Activated T-cell treated with anti-CD3 and anti-CD28 coated beads for 1 hour (primary cell): ENCODE measurements at places on chromosomes 1 and 21.
A peak's percentile ranks its signal among the peaks of the same experiment; 100 is the strongest.

- no peak for DNase-seq
These were observed 11.7 kb downstream of the GPR161 start for GRCh38 chr1:168125051-168125450.

DNA sequence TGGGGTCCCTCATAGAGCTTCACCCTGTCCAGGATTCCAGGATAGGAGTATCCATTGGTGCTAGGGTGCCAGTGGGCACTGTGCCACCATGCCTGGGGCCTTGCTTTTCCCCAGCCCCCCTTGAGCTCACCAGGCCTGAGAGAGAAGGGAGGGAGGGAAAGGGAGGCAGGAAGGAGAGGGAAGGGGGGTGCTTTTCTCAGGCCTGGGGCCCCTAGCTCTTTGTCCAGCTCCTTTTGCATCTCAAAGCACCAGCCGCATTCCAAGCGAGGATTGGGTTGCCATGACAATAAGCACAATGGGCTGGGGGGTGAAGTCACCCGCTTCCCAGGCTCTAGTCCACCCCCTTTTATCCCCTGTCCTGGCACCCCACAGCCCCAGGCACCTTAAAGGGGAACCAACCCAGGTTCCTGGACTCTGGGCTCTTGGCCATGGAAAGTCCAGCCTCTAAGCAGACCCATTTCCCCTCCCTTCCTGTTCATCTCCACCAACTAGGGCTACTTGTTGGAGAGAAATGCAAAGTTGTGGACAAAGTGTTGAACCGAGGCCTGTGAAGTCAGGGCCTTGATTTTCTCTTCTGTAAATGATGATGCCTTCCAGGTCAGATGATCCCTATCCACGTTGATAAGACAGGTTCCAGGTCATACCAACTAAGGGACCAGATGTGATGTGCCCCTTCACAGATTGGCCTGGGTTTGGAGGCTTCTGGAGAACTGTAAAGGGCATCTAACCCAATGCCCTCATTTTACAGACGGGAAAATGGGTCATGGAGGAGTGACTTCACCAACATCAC lies 11.4 kb downstream of the THBS3 start:
- no peak for DNase-seq

DNA sequence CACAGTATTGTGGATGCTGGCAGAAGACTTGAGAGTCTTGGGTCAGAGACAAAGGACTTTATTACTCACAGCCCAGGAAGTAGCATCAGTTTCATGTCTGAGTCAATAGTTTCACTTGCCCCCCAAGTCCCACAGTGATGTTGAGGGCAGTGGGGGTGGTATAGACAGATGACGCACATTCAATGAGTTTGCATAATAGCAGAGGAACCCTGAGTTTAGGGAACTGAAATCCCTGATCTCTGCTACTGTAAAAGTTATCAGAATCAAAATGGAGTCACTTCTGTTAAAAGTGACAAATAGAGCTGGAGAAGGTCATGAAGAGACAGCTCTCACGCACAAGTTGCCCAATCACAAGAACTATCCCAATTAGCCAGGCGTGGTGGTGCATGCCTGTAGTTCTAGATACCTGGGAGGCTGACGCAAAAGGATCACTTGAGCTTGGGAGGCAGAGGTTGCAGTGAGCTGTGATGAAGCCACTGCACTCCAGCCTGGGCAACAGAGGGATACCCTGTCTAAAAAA lies 11.5 kb upstream of the HCRTR1 start:
- DNase-seq = no peak

- peak; percentile 71 for DNase-seq
These were observed 61.8 kb downstream of the ITPKB start for GRCh38 chr1:226677027-226678020.

GRCh38 chr1:115655306-115655663 lies 13.5 kb downstream of the VANGL1 start:
- DNase-seq = no peak

DNA sequence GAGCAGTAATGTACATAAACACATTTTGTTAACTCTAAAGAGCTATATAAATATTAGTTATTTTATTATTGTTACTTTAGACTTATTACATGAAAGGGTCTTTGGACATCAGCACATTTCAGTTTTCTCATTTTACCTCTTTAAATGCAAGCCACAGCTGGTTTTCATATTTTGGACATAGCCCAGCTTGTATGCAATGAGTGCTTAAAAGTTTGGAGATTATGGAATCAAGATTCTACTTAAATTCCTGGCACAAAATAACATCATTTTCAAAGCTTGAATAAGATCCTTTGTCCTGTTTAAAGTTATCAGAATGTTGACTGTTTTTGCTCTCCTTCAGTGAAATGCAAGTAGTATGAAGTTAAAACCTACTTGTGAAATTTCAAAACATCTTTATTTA lies 15.5 kb upstream of the LEPR start:
- DNase-seq = no peak

DNA sequence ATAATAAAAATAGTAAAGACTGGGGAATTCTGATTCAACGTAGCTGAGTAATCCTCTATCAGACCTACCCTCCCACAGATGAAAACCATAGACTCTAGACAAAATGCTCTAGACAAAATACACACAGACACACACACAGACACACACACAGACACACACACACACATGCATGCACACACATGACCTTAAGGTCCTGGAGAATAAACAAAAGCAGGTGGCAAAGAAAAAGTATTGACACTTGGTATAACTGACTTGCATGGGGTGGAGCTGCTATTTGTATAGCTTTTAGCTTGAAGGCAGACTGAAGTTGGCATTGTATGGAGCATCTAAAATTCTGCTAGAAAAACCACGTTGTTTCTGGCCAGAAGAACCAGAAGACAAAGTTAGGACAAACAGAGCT lies 29.3 kb downstream of the C1orf141 start:
- DNase-seq = no peak

- no peak for DNase-seq
These were observed 1.2 kb upstream of the ALDH9A1 start for GRCh38 chr1:165699577-165699976.

DNA sequence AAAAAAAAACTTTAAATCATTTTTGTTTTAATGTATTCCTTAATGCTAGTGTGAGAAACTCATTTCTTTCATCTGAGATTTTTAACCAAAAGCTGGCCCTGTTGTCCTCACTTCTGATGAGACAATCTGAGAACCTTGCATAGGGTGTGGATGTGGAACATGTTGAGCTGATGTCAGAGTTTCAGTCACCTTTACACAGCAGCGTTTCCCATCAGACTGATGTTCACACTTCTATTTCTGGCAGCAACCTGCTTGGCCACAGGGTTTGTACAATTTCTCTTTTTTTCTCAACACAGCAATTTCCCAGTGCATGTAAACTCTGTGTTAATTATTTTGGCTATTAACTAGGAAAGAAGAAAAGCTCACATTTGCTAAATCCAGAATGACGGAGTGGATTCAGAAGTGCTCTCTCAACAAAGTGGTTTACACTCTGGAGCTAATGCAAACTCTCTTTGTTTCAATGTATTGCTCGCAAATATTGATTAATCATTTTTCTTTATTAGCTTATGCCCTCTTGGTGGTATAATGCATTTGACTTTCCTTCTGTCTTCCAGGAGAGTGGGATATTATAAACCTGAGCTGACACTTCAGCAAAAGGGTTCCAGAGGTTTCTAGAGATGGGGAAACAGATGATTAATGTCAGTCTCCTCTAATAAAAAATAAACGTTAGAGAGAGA lies 70.5 kb upstream of the HSPA13 start:
- no peak for DNase-seq

DNA sequence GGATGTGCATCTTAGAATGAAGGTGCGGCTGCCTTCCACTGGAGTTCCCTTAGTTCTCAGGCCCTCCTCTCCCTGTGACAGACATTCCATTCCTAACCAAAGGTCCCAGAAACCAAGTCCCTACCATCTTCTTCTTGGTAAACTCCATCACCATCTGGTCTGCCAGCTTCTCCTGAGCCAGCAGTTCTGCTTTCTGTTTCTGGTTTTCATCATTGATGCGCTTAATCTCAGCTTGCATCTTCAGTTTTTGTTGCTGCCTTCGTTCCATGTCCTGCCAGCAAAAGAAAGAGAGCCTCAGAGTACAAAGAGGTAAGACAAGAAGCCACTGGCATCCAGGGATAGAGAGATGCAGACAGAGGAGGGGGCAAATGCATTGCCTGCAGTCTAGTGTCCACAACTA lies 18.0 kb upstream of the VSIG8 start:
- no peak for DNase-seq

GRCh38 chr1:51549016-51549619 lies 30.1 kb upstream of the EPS15 start:
- DNase-seq = no peak

- DNase-seq = no peak
These were observed 49.8 kb downstream of the TPR start for GRCh38 chr1:186325239-186325638.

DNA sequence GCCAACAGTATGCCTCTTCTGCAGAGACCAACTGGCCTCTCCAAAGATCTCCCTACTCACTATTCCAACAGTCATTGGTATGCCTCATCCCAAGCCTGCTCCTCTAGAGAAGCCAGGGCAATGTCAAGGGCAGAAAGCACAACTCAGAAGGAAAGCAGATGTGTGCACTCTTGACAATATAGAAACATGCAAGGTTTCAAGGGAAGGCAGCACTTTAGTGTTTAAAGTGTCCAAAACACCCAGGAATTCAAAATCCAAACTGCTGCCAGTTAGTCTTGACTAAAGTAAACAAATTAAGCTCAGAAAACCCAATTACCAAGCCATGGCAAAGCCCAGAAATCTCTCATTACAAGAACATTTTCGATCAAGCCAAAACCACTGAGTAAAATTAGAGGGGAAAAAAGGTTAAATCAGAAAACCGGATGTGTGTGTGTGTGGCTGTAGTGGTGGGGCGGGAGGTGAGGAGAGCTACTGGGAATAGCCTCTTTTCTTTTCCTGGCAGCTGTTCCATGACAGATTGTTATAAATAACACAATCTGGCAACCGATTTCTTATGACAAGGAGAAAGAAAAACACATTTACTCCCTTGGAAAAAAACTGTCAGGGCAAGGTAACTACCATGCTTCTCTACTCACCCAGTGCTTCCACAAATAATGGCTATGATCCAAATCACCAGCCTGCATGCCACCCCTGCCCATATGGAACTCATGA lies 39.2 kb downstream of the EIF2B3 start:
- no peak for DNase-seq

- no peak for DNase-seq
These were observed 18.5 kb downstream of the MORN1 start for GRCh38 chr1:2372551-2373490.

GRCh38 chr1:176785056-176785455 lies 322.1 kb downstream of the PAPPA2 start:
- DNase-seq = no peak

GRCh38 chr1:175511496-175511895 lies 231.9 kb downstream of the TNR start:
- no peak for DNase-seq

DNA sequence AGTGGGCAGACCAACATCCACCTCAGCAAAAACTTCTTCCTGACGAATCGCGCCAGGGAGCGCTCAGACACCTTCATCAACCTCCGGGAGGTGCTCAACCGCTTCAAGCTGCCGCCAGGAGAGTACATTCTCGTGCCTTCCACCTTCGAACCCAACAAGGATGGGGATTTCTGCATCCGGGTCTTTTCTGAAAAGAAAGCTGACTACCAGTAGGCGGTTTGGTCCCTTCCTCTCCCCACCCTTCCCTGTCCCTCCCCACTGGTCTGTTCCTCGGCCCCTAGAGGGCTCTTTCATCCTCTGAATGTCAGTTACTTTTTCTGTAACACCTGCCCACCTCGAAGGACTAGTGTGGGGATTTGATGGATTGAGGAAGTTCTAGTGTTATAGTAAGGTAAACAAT lies 46.9 kb downstream of the CAPN2 start:
- no peak for DNase-seq

GRCh38 chr1:47655521-47656300 lies 217.9 kb downstream of the FOXD2 start:
- DNase-seq = no peak

DNA sequence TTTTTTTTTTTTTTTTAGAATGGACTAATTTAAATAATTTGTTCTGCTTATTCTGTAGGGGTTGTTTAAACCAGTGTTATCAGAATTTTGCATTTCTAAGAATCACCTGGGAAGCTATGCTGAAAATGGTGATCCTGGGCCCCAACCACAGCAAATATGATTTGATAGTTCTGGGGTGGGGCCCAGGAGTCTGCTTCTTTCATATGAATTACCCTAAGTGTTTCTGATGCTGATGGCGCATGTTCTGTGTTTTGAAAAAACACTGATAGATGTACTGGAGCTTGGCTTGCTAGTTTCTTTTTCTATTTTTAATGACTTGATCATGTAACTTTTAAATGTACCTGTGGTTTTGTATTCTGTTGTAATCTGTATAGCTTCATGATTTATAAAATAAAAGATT lies 89.3 kb downstream of the CDC14A start:
- no peak for DNase-seq

DNA sequence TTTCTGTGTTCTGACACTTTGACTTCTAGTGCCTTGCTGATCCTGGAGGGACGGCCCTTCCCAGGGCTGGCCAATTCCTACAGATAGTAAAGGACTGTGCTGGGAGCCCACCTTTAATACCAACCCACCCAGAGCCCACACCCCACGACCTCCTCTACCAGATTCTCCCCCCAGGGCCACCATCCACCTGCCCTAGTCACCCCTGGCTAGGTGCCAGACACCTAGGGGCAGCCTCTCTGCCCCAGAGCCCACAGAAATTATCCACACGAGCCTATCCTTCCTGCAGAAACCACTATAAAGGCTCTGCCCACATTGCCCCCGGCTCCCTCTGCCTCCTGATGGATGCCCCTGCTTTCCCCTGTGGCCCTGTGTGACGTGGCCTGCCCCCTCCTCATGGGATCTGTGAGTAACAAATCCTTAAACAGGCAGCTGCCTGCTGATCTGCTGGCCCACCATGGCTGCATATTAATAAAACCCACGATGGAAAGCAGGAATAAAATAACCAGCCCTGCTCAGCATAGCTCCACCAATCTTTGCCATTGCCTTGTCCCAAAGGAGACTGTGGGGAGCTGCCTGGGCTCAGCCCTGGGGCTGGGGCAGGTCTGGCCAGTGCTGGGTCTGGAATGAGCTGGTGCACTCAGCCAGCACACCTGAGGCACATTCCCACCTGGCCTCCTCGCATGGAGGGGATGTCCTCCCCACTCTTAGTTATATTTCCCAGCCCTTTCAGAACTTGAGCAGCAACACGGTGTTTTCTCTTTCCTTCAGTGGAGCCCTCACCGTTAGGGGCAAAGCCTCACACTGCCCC lies 488.5 kb downstream of the NPHP4 start:
- DNase-seq = no peak

GRCh38 chr1:228181645-228182034 lies 16.0 kb downstream of the IBA57 start:
- no peak for DNase-seq

GRCh38 chr1:201185527-201186128 lies 5.0 kb upstream of the IGFN1 start:
- DNase-seq = no peak

DNA sequence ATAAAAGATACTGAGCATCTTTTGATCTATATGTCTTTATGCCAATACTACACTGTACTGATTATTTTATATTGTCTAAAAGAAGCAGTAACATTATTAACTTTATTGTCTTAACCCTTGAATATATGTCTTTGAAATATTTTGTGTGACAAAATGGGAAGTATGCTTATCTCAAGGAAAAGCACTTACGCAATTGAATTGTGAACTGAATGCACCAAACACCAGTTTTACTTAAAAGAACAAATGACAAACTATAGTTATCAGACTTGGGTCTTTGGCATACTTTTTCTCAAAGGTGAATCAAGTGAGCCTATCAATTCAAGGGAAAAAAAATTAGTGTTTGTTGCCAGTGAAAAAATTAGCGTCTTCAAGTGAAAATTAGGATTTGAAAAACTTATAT lies 9.2 kb upstream of the SLC6A9 start:
- DNase-seq = no peak

- DNase-seq = no peak
These were observed at the start of gene CHODL for GRCh38 chr21:18244671-18245463. Gene CHODL (plus strand): TSS chr21:18244833. CDS start chr21:18245224, 391 bp downstream.

- no peak for DNase-seq
These were observed 33.2 kb upstream of the FNBP1L start for GRCh38 chr1:93414749-93415148.
